ENCODE measurements at places on chromosomes 11 and 22. TPM values are rescaled to one million over a fixed set of nuclear protein-coding genes. Genes with fewer than 3 reads are reported as not detected.
A peak's percentile ranks its signal among the peaks of the same experiment; 100 is the strongest.

DNA sequence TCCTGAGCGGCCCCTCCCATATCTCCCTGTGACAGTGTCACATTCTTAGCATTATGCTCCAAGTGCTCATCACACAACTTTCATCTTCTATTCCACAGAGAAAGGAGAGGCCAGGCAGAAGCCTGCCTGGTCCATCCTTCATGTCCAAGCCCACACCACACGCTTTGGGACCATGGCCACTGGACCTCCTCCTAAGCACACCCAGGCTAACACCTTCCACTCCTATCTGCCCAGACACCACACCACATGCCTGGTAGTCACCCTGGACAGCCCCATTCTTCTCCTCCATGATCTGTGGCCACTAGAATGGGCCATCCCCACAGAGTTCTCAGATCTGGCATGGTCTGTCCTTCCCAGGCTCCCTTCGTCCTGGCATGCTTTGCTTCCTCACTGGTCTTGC lies 55.3 kb downstream of the HIRA start:
- no peak for DNase-seq

AKIP1 gene
- total RNA-seq = 12.1 TPM

ELFN2 gene
- total RNA-seq = 0.30 TPM

- DNase-seq = no peak
These were observed 71.6 kb upstream of the ATXN10 start for GRCh38 chr22:45599836-45600577.

NAALAD2 gene
- 11.4 TPM for total RNA-seq

SLCO2B1 gene
- 9.8 TPM for total RNA-seq

DNA sequence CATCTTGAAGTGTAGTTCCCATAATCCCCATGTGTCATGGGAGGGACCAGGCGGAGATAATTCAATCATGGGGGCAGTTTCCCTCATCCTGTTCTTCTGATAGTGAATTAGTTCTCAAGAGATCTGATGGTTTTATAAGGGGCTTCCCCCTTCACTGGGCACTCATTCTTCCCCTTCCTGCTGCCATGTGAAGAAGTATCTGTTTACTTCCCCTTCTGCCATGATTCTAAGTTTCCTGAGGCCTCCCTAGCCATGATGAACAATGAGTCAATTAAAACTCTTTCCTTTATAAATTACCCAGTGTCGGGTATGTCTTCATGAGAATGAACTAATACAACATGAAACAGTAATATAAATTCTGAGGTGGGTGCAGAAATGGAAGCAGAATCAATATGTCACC lies 12.1 kb upstream of the SPTBN2 start:
- DNase-seq = no peak

OR52N2 gene
- not detected for total RNA-seq

GRCh38 chr11:26558190-26558589 lies 13.9 kb downstream of the MUC15 start:
- no peak for DNase-seq

DNA sequence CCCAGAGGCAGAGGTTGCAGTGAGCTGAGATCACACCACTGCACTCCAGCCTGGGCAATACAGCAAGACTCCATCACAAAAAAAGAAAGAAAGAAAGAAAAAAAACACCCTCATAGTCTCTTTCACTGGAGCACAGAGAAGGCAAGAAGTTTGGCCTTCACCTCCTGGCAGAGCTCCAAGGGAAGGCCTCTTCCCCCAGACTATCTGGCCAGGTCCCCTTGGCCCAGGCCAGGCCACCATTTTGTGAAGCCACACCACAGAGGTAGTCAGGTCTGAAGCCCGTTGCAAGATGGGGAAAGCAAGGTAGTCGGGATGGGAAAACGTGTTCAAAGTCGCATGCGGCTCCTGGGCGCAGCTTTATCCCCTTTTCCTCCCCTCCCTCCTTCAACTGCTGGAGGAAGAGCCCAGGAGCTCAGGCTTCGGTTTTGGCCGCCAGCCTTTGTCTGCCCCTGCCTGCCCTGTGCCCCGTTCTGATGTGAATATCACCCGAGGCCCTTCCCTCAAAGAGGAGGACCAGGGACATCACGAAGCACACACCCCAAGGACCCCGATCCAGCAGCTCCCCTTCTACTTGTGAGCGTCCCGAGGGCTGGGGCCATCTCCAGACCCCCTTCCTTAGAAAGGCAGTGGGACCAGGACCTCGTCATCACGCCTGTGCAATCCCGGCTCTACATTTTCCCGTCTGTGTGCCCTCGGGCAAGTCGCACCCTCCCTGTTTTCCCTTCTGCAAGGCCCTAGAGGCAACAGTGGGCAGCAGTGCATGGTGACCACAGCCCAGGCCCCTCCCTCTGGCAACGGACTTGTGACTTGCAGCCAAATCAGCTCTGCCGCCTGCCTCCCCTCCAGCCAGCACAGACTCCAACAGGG lies 17.7 kb downstream of the CABP7 start:
- DNase-seq = no peak

GSTT2B gene
- total RNA-seq = 0.89 TPM

APLNR gene
- total RNA-seq = 31.2 TPM

CARS1 gene
- 23.6 TPM for total RNA-seq

SLC22A6 gene
- total RNA-seq = not detected

GRCh38 chr11:36763187-36763586 lies 165.2 kb upstream of the RAG2 start:
- DNase-seq = no peak

- DNase-seq = no peak
These were observed 105.6 kb upstream of the ALDH3B2 start for GRCh38 chr11:67780056-67780455.

DNA sequence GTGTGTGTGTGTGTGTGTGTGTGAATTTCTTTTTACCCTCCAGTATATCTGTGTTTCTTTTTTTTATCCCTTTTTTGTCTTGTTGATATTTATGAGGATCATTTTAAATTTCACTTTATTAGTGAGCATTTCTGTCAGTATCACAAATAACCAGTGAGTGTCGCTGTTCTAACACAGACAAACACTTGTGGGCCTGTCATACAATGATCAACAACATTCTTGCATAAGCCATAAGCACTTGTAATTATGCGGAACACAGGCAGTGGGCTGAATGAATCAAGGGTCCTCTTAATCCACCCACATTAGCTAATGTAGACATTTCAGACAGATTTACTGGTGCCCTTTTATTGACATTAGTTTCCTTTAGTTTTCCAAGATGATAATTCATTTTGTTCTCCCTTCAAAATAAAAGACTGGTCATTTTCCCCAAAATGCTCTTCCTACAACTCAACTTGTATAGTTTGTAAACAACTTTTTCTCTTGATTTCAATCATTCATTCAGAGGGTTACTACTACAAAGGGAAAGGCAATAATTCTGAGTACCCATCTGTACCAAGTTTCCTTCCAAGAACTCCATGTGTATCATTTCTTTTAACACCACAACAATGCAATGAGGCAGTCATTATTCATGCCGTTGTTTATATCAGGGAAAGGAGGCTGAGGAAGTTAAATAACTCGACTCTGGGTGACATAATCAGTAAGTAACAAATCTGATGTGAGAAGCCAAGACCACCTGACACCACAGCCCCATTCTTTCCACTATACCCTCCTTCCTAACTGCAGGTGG lies 34.5 kb upstream of the ANO3 start:
- peak; percentile 84 for DNase-seq

DNA sequence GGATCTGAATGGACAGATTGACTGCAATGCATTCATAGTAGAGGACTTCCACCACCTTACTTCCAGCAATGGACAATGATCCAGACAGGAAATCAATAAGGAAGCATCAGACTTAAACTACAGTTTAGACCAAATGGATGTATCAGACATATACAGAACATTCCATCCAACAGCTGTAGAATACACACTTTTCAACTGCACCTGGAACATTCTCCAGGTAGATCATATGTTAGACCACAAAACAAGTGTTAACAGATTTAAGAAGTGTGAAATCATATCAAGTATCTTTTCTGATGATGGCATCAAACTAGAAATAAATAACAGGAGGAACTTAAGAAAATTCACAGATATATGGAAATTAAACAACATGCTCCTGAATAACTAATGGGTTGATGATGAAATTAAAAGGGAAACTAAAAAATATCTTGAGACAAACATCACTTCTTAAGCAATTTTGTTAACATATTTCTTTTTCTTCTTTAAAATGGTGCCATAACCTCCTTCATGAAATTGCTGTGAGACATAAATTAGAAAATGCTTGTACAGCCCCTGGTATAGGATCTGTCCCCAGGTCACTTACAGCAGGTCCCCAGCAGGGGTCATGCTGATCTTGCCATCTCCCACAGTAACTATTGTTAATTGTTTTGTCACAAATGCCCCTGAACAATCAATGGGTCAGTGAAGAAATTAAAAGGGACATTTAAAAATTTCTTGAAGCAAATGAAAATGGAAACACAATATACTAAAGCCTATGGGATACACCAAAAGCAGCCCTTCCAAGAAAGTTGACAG lies 100.0 kb upstream of the OR4B1 start:
- no peak for DNase-seq

DNA sequence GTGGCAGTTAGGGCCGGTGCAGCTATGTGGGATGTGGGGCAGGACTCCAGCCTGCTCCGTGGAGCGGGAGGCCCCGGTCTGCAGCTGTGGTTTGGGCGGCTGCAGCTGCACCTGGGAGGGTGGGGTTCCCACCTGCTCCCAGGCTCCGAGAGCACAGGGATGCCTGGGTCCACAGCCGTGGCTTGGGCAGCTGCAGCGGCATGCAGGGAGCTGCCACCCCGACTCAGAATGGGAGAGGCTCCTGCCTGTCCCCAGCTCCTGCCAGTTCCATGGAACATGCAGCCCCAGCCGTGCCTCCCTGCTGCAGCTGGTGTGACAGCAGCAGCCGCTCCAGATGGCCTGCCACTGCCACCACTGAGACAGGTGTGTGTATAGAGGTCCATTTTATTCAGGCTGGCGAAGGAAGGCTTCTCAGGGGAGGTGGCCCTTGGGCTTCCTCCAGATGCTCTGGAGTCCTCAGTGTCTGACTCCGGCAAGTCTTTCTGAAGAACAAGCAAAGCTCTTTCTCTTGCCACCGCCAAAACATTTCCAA lies 21.8 kb upstream of the UPK3A start:
- no peak for DNase-seq

GRCh38 chr11:30172883-30173311 lies 57.9 kb upstream of the FSHB start:
- no peak for DNase-seq

- no peak for DNase-seq
These were observed 11.0 kb downstream of the TMEM151A start for GRCh38 chr11:66302656-66303055.

GRCh38 chr22:44384563-44385295 lies 72.0 kb upstream of the SHISAL1 start:
- no peak for DNase-seq

DNA sequence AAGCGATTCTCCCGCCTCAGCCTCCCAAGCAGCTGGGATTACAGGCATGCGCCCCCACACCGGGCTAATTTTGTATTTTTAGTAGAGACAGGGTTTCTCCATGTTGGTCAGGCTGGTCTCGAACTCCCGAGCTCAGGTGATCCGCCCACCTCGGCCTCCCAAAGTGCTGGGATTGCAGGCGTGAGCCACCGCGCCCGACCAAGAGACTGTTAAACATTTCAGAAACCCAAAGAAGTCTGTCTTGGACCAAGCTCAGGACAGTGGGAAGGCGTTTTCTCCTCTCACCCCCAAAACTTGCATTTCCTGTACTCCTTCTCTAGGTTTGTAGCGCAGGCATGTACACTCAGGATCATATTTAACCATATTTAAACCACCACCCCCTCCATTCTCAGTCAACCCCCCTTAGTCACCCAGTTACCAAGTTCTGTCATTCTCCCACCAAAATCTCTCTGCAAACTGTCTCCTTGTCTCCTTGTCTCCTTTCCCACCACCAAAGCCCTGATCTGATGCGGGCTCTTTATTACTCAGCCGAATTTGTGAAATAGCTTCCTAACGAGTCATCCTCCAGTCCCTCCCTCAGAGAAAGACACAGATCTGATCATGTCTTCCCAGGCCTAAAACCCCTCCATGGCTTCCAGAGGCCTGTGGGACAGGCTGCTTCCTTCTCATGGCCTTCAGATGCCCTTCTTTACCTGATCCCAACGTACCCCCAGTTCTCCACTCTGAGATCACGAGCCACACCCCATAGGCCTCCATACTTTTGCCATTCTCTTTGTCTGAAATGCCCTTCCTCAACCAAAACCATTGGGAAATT lies 29.0 kb upstream of the CREB3L1 start:
- DNase-seq = peak; percentile 46

GRCh38 chr11:92941676-92942571 lies 27.5 kb upstream of the MTNR1B start:
- DNase-seq = no peak

IL18 gene
- 21.6 TPM for total RNA-seq

APOL4 gene
- total RNA-seq = 16.1 TPM

CARD10 gene
- 3.3 TPM for total RNA-seq

DNA sequence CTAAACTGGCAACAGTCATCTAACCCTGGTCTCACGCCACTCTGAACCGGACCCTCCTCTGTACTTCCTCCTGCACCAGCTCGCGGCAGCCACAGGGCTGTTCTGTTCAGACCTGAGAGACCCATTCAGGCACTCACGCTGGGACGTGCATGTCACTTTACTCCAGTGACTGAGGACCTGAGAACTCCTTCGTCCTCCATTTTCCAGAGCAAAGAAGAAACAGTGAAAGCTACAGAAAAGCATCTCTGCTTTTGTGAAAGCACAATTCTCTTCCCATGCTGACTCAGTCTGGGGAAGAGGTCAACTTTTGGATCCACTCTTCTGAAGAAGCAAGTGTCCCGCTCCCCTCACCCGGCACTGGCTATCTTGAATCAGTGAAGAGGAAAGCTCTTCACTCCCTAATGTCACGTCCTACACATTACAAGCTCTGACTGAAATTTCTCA lies 24.5 kb downstream of the PISD start:
- no peak for DNase-seq

GRCh38 chr11:2380807-2381350 lies 3.8 kb downstream of the CD81 start:
- DNase-seq = no peak

DNA sequence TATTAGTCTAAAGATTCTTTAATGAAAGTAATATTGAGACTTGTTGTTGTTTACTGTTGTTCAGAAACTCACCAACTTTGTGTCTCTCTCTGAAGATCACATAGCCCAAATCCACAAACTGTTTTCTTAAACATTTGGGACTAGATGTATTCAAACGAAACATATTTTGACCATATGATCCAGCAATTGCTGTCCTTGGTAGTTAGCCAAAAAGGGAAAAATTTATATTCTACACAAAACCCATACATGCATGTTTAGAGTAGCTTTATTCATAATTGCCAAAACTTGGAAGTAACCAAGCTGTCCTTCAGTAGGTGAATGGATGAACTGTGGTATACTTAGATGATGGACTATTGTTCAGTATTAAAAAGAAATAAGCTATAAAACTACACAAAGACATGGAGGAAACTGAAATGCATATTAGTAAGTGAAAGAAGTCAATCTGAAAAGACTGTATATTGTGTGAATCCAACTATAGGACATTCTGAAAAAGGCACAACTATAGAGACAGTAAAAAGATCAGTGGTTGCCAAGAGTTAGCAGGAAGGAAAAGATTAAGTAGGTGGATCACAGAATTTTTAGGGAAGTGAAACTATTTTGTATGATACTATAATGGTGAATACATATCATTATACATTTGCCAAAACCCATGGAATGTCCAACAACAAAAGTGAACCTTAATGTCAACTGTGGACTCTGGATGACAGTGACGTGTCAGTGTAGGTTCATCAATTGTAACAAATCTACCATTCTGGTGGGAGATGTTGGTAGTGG lies 442.9 kb downstream of the INSC start:
- no peak for DNase-seq

- no peak for DNase-seq
These were observed 1.8 kb upstream of the SLC36A4 start for GRCh38 chr11:93199616-93200015.
